ENCODE measurements at places on chromosomes 3 and 15.

GRCh38 chr3:133401374-133402135, 1.7 kb downstream of the BFSP2 start:
- no peak for DNase-seq

DNA sequence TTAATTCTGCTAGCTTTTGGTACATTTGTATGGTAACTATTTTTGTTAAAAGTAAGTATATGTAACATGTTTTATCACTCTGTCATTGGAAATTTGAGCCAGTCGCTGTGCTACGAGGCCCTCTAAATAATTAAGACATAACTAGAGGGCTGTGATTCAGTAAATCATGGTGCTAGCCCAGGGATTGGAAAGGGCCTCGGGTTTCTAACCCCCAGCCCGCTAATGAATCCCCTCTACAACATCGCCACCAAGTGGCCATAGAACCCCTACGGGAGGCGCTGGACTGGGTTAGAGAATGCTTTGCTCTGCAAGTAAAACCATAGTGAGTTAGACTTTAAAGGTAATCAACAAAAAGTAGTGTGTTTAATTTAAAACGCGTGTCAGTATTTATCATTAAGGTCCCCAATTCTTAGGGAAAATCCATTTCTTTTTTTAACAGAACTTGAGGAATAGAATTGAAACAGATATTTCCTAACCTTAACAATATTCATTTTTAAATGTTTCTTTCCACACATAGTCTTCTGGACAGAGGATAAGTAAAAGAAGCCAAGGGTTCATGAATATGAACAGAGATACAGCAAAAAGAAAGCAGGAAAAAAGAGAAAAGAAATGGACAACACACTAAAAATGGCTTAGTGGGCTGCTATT, 744.7 kb downstream of the EPHA3 start:
- DNase-seq: no peak

GRCh38 chr15:66891776-66892175, 173.6 kb upstream of the SMAD3 start:
- DNase-seq: no peak

DNA sequence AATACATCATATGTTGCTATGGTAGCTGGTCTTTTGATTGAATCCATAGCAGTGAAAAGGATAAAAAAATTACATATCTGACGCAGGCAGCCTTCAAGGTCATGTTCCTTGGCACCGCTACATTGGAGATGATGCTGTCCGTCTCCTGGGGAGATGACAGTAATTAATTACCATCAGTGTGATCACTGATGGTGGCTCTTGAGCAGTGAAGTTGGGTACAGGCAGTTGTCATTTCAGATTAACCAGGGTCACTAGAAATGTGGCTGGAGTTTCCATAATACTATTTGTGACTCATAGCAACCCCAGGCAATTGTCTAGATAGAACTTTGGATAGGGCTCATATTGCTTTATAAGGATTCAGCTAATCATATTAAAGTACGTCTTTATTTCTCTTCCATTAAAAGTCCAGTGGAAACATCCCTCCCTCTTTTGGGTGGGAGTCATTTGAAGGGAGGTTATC, 136.3 kb downstream of the THSD4 start:
- no peak for DNase-seq

GRCh38 chr15:62828364-62828763, 214.2 kb upstream of the TPM1 start:
- no peak for DNase-seq

GRCh38 chr3:159458982-159459381, 529.7 kb upstream of the IL12A start:
- no peak for DNase-seq

- no peak for DNase-seq
Observed at GRCh38 chr15:77104155-77104554, 33.2 kb upstream of the TSPAN3 start.

DNA sequence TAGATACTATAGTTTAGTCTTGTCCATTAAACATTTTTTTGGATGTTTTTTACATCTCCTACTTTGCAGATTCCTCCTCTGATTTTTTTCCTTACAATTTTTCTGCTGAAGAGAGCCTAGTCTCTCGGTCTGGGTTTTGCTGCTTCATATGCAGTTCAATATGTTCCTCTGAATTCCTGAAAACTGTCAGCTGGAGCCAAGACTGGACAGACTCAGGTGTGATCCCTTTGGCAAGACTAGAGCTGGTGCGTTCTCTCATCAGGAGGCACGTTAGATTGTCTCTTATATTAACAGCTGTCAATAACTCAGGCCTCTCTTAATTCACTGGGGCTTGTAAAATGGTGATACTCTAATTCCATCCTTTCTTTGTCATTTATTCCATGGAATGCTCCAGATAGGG, 13.4 kb upstream of the GHRL start:
- no peak for DNase-seq

DNA sequence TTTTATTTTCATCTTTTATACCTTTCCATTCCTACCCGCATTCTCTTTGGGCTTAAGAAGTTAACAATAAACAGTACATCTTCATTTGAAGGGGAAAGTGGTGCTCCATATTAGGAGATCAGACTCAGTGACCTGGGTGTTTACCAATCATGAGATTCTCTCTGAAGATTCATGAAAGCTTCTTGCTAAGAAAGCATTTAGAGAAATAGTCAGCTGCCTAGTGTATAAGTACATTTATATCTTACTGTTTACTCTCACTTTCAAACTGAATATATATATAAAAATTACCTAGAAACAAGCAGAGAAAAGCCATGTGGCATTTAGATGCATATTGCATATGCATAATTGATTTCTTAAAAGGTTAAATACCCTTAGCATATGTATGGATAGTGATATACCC, 100.5 kb downstream of the KCNH8 start:
- DNase-seq: no peak

DNA sequence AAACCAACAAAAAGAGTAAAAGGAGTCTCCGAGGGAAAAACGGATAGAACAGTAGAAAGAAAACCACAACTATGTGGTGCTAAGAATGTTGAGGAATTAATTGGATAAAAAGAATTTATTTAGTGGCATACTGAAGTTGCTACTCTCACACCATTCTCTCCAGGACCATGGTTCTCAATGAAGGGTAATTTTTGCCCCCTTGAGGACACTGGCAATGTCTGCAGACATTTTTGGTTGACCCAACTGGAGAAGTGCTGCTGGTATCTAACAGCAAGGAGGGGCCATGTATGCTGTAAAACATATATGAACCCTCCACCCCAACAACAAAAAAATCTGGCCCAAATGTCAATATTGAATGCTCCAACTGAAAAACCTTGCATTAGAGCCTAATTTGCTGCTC, 85.9 kb upstream of the CSPG5 start:
- no peak for DNase-seq

DNA sequence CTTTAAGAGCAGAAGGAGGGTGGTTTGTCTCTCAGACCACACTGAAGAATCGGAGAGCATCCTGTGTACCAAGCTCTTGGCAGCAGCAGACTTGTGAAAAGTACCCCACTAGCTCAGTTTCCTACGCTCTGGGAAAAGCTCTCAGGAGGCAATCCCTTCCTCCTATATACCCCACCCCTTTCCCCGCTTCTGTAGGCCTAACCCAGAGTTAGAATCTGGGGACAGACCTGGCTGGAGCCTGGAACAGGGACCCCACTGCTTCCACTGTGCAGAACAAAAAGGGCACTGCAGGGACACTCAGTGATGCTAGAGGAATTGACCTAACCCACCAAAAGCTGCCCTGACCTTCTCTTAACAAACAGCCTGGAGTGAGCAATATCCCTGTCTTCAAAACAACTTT, 70.0 kb upstream of the CCDC39 start:
- no peak for DNase-seq

- no peak for DNase-seq
Observed at GRCh38 chr15:93989440-93989998, 241.8 kb upstream of the MCTP2 start.

DNA sequence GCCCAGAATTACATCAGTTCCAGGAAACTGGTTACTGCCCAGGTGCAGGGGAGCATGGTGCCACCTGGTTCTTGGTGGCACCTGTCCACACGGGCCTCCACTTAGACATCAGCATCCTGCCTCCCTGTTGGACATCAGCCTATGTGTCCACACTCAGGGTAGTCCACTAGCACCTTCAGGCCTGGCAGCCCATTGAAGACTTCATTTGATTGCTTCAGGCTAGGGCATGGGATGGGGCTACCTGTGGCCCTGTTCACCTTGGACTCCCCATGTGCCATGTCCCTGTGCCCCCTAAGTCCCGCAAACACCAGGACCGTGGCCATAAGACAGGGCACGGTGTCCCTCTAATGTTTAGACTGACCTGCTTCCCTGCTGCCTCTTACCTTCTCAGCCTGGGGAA, 30.9 kb downstream of the CYP8B1 start:
- DNase-seq: no peak

GRCh38 chr3:142237891-142238290, 12.5 kb upstream of the GK5 start:
- DNase-seq: no peak

GRCh38 chr3:3447641-3448040, 268.1 kb upstream of the CRBN start:
- no peak for DNase-seq

- DNase-seq: no peak
Observed at GRCh38 chr15:60001610-60002527, 2.2 kb upstream of the FOXB1 start.

Data from activated T-helper 2 cell treated with anti-CD3 and anti-CD28 coated beads, Interferon-gamma antibody, Interleukin-2, Interleukin-4, amounts not matched to agents 10 μg/mL and 5 μg/mL and 100 μg/mL, durations not matched to agents 14 hours and 24 hours and 36 hours (primary cell).